ENCODE measurements at places on chromosomes 6 and 20.

DNA sequence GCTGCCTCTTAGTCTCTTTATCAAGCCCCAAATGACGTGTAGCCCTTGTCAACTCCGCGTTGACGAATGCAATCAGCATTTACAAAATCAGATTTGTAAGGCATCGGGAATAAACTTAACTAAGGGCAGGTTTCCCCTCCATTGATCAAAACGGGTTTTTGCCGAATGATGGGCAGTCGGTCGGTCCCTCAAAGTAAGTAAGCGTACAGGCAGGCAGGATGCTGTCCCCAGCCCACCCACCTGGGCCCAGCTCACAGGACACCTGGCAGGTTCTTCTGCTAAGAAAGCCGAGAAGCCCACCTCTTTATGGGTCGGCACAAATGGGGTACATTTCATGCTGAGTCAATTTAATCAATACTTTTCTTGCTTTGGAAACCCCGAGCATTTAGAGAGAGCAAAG, 22.0 kb upstream of the MAFB start:
- DNase-seq: no peak

- no peak for DNase-seq
These were observed 218.3 kb downstream of the HTR1B start for GRCh38 chr6:77245026-77245425.

GRCh38 chr6:139990856-139991465, 616.5 kb upstream of the CITED2 start:
- DNase-seq: no peak

DNA sequence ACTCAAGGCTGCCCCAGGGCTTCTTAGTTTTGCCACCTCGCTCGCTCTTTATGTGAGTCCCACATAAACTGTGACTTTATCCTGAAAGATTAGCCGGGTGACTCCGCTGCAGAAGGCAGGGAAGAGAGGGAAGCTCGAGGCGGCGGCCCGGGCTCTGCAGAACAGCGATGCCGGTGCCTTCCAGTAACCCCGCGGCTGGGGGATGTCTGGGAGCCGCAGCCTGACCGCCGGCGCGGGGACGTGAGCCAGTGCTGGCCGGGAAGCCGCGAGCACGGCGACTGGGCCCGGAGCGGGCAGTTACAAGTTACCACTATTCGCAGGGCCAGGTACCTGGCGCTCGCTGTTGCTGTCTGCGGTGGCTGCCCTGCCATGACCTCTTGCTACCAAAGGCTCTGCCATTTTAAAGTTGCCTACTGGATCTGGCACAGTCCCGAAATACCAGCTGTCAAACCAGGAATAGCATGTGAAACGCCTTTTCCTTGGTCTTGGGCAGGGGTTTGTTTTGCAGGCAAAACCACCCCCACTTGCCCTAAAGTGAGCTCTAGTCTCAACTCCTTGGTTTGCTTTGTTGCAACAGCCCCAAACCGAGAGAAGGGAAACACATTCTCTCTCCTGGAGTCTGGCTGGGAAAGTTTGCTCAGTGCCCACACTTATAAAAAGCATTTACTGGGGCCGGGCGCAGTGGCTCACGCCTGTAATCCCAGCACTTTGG, 124.0 kb upstream of the SLC2A12 start:
- DNase-seq: peak; percentile 60
